Eye (tissue), 1 donor: ENCODE measurements at places on chromosomes 13 and 19.

- peak; percentile 97 for DNase-seq
Measured at GRCh38 chr19:55178781-55179599, 1.1 kb downstream of the SYT5 start.

- DNase-seq, result no peak
Measured at GRCh38 chr19:7914099-7914498, 531 bp upstream of the TGFBR3L start.

DNA sequence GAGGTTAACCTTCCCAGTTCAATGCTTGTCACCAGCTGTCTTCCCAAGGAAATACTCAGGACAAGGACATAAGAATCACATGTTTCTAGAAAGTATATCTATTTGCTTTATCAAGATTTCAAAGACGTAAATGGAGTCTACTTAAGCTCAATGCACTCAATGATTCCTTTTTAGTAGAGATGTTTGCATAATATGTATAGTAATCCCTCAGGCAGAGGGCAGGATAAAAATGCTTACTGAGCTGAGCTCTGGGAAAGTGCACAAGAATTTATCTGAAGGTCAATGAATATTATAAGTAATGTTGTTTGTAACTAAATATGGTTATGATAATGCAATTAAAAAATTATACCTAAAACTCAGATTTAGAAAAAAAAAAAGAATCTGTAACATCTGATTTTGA, 1309.4 kb upstream of the SLC10A2 start:
- DNase-seq, result no peak

- no peak for DNase-seq
Measured at GRCh38 chr19:2343289-2343982, 15.0 kb downstream of the SPPL2B start.

- peak; percentile 75 for DNase-seq
Measured at GRCh38 chr19:34041925-34042521, 130.3 kb upstream of the LSM14A start.

- DNase-seq, result no peak
Measured at GRCh38 chr13:110965038-110965754, 50.3 kb upstream of the ANKRD10 start.

DNA sequence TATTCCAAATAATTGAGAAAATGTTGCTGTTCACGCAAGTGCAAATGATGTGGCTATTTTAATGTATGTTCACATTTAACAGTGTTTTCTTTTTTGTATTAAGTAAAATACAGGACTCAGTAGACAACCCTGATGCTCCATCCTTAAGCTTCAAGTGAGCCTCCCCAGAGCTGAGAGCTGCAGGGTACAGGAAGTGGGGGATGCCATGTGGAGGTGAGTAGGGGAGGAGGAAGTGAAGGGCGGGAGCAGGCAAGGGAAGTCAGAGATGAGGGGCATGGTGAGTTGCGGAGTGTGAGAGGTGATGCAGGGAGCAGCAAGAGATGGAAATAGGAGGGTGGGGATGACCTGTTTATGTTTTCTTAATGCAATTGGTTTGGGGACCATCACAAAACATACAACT, 711.0 kb downstream of the UQCRFS1 start:
- no peak for DNase-seq

GRCh38 chr13:33509642-33510229, 224.2 kb upstream of the STARD13 start:
- no peak for DNase-seq

- DNase-seq, result peak; percentile 53
Measured at GRCh38 chr13:98405107-98405571, 171.8 kb downstream of the STK24 start.

DNA sequence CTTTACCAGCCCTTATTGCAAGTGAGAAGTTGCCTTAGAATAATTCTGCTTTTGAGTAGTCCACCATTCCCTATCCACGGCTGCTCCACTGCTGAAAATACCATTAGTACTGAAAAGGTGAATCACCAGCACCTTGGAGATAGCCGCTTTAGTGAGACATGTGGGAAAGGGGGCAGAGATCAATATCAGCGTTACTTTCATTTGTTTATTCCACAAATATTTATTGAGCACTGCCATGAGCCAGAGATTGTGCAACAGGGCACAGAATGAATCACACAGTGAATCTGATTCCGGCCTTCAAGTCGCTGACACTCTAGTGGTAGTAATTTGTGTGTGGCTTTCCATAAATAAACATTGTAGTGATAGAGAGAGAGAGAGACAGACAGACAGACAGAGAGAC, 31.5 kb upstream of the MYO16 start:
- DNase-seq, result no peak

GRCh38 chr19:40331052-40331451, 17.1 kb downstream of the C19orf47 start:
- no peak for DNase-seq

DNA sequence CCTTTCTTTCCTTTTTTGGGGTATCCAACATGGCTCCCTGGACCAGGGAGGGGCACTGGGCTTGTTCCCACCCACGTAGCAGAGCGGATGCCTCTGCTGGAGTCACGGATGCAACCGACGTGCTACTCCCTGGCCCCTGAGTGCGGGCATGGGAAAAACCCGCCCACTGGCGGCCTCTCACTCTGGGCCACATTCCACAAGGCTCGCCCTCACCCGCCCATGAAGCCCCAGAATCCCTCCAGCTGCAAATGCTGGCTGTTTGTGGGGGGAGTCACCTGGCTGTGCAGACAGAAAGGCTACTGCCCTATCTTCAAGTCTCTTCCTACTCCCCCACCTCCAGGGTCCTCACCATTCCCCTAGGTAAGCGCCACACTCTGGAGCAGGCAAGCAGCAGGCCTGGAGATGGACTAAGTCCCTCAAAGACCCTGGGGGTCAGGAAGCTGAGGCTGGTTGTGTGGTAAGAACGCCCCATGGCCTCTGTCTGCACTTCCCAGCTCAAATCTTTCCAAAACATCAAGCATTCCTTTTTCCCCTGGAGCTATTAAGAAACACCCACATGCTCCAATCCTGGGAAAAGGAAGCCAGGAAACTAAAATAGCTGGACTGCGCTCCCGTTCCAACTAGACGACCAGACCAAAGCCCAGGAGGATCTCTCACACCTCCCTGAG, 17.9 kb upstream of the EPHX3 start:
- DNase-seq, result peak; percentile 62

GRCh38 chr19:41801792-41802211, 5.4 kb downstream of the CEACAM3 start:
- no peak for DNase-seq

DNA sequence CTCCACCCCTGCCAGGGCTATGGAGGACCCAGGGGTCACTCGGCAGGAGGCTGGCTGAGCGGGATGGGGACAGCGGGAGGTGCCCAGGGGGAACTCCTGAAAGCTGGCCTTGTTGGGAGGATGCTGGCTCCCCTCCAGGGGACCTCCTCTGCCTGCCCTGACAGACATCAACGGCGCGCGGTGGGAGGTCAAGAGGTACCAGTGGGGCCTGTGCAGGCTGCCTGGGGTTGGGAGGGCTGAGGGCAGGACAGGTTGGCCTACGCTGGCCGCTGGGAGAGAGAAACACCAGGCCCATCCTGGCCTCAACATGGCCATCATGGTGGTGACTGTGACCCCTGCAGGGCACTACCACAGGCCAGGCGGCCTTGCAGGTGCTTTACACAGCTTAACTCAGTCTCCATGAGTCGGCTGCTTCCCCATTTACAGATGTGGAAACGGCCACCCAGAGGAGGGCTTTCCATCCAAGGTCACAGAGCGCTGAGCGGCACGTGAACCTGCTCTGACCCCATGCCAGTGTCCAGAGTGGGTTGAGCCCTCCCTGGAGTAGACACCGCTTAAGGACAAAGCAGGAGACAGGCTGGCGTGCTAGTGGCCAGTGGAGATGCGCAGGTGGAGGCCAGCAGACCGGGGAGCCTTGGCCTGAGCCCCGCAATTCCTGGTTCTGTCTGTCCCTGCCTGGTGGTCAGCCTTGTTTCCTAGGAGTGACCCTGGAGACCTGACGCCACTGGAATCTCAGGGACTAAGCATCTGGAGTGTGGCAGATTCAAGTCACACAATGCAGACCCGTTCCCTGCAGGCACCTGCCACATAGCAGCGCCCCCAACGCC, 27.6 kb downstream of the CEBPG start:
- no peak for DNase-seq

- no peak for DNase-seq
Measured at GRCh38 chr13:31111136-31111535, 50.6 kb downstream of the HSPH1 start.

DNA sequence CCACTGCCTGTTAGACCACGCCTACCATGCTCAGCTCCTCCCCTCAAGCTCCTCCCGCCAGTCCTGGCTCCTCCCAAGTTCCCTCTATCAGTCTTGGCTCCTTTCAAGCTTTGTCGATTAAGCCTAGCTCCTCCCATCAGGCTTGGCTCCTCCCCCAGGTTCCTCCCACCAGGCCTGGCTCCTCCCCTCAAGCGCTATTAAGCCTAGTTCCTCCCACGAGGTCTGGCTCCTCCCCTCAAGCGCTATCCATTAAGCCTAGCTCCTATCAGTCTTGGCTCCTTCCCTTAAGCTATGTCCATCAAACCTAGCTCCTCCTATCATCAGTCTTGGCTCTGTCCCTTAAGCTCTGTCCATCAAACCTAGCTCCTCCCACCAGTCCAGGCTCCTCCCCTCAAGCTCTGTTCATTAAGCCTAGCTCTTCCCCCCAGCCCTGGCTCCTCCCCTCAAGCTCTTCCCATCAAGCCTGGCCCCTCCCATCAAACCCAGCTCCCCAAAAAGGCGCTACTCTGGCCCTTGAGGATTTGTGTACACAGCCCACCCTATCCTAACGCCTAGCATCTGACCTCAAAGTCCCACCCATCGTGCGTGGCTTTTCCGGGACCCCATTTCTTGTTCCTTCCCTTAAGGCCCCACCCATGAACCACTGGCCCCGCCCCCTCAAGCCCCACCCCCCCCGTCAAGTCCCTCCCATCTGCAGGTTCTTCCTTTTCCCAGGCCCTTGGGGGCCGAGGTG, 10.0 kb downstream of the CAMSAP3 start:
- peak; percentile 25 for DNase-seq
